ENCODE measurements at places on chromosomes 2 and 18.

- no peak for DNase-seq
Measured at GRCh38 chr2:111160758-111161157, 40.0 kb downstream of the BCL2L11 start.

DNA sequence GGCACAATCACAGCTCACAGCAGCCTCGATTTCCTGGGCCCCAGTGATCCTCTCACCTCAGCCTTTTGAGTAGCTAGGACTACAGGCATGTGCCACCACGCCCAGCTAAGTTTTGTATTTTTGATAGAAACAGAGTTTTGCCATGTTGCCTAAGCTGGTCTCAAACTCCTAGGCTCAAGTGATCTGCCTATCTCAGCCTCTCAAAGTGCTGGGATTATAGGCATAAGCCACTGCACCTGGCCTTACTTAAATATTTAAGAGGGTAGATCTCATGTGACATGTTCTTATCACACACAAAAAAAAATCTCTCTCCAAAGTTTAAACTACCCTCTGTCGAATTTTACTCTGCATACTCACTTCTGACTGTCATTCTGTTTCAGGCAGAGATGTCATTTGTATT is 75.4 kb upstream of the CHRNA1 start:
- DNase-seq = no peak

- no peak for DNase-seq
Measured at GRCh38 chr2:98468621-98469236, 24.1 kb downstream of the INPP4A start.

DNA sequence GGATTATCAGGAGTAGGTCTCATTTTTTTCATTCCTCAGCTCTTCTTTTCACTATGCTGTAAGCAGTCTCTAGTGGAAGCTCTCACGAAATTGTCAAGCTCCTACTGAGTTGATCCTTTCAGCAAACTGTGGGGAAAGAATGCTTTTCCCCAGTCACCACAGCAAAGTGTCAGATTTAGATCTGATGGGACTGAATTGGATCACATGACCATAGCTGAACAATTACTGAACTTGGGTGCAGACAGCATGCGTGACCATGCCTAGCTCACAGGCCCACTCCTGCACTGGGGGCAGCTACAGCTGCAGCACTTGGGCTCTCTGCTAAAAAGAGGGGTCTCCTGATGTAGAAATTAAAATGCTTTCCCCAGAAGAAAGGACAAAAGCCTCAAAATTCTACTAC is 3.1 kb downstream of the ARHGAP15 start:
- DNase-seq = no peak

- DNase-seq = no peak
Measured at GRCh38 chr2:51424418-51424817, 392.5 kb upstream of the NRXN1 start.

GRCh38 chr2:234879671-234880455 is 72.0 kb upstream of the SH3BP4 start:
- no peak for DNase-seq

- DNase-seq = no peak
Measured at GRCh38 chr2:81276595-81276994, 972.0 kb upstream of the LRRTM1 start.

- DNase-seq = no peak
Measured at GRCh38 chr18:4207383-4207985, 247.6 kb downstream of the DLGAP1 start.

DNA sequence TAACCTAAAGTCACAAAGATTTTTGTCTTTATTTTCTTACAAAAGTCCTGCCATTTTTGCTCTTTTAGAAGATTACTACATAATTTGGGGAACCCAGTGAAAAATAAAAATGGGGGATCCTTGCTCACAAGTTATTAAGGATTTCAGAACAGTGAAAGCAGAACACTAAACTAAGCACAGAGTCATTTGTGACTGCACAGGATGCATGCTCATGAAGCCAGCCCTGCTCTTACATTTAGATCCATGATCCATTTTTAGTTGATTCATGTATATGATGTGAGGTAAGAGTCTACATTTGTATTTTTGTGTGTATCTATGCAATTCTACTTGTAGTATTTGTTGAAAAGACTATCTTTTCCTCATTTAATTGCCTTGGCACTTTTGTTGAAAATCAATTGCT is 21.8 kb downstream of the SP140L start:
- DNase-seq = no peak
